ENCODE measurements at places on chromosomes 11 and 22. TPM values are rescaled to one million over a fixed set of nuclear protein-coding genes. Genes with fewer than 3 reads are reported as not detected.

CHCHD10 gene
- total RNA-seq = 10.9 TPM

MS4A10 gene
- total RNA-seq = not detected

RASL10A gene
- total RNA-seq = not detected

CCDC87 gene
- total RNA-seq = 0.37 TPM

PDE3B gene
- 3.3 TPM for total RNA-seq

TRIM49 gene
- total RNA-seq = not detected

All from subcutaneous preadipocyte (primary cell).